Stimulated activated naive CD8-positive, alpha-beta T cell treated with anti-CD3 and anti-CD28 coated beads, Interleukin-15, Interleukin-2, amounts not matched to agents 100 U/mL and 50 U/mL, for 24 hours (primary cell): ENCODE measurements at places on chromosomes 3 and 15.

DNA sequence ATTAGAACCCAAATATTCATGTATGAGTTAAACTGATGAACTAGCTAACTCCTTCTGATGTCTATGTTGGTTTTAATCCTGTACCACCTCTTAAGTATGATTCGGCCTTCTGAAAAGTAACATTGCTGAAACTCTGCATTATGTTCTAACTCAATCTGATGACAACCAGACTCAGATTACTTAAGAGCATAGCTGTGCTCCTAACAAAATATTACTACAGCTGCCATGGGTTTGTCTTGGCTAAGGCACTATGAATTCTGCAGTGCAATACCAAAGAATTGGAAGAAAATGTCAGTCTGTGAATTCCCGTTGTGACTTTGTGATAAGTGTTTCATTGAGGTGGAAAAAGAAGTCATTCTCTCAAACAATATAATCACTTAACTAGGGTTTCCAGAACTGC, 224.4 kb downstream of the ZMAT3 start:
- no peak for DNase-seq

DNA sequence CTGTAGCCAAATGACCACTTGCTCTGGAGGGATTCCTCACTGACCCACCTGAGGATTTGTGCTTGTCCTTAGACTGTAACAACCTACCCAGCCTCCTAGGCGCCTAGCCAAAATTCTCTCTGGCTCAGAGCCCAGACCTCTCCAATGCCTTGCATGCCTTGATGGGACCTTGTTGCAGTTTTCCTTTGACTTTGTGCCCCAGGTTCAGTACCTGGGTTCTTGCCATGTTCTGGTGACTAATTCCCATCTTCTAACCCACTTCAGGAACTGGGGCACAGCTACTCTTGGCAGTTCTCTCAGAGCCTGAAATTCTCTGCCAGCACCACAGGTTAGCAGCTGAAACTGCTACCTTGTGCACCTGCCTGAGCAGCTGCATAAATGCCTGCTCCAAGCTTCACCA, 27.0 kb upstream of the UBE3A start:
- DNase-seq: no peak

DNA sequence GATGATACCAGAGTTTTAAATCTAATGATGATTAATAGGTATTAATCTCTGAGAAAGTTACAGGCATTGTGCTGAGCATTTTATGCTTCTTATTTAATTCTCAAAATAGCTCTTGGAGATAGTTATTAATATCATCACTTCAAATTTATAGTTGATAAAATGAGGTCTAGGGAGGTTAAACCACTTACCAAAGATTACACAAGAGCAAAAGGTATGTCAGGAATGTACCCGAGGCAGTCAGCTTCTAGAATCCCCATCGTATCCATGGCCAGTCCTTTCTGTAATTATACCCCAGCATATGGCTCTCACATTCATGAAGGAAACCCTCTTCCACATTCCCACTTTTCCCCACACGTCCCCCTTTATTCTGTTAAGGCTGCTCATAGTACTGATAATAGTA, 421.3 kb downstream of the PYDC2 start:
- DNase-seq: no peak

DNA sequence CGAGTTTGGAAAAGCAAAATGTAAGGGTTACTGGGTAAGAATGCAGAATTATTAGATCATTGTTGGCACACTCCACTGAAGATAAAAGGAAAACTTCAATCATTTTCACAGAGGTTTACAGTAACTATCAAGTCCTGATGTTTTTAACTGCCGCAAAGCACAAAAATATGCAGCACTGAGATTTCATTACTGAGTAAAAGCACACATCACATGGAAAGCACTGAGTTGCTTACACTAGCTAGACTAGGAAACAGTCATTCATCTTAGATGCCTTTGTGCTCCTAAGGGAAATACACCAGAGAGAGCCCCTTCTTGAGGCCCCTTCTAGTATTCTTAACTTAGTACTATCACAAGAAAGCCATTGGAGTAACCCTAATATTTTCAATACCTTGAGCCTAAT, 11.8 kb upstream of the P2RY1 start:
- DNase-seq: no peak

DNA sequence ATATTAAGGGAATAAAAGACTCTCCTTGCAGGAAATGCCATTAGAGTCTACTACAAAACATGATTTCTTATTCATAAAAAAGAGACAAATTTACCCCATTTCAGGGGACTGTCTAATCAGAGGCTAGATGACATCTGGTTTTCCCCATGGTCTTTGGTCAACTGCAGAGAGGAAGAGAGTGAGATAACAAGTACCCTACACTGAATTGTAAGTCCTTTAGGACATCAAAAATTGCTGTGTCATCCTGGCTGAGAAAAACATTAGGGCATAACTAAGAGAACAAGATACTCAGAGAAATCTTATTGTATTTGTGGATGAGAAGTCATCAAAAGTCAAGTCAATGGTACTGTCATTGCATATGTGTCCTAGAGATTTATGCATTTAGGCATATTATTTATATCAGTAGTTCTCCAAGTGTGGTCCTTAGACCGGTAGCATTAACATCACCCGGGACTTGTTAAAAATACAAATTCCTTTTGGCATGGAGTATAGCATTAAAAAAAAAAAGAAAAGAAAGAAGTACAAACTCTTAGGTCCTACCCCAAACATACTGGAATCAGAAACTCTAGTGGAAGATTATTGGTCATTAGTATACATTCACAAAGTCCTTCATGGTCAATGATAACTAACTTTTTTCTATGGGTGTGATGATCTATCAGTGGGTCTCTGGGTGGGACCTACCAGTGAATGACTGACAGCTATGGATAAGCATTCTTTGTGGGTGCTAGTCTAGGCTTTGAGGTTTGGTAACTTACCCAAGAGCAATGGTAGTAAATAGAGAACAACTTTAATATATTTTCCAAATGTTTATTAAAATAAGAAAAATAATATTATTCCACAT, 29.0 kb upstream of the TBC1D5 start:
- no peak for DNase-seq

GRCh38 chr3:87052499-87053260, 61.7 kb upstream of the VGLL3 start:
- DNase-seq: no peak

- no peak for DNase-seq
These were observed 29.1 kb upstream of the POLG start for GRCh38 chr15:89363770-89364169.

DNA sequence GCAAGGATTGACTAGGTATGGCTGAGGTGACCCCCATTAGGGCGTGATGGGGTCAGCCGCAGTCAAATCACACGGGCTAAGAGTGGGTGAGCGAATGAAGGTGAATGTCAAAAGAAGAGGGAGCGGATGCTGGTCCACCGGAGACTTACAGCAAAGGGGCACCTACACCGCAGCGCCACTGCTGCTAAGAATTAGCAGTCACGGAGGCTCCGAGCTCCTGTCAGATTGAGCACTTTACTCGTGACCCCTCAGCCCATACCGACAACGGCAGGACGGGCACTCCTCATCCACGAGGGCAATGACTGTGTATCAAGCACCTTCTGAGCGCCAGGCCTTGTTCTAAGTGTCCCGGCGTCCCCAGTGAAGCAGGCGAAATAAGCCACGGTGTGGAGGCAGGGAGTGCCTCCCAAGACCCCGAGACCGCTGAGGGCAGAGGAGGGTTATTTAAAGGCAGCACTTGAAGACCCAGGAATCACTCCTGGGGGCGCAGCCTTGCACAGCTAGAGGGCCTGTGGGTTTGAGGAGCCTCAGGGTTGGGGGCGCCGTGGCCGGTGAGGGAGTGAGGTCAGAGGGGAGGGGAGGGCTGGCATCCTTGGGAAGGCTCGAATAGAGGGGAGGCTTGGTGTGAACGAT, 61.6 kb upstream of the GATA2 start:
- DNase-seq: no peak

DNA sequence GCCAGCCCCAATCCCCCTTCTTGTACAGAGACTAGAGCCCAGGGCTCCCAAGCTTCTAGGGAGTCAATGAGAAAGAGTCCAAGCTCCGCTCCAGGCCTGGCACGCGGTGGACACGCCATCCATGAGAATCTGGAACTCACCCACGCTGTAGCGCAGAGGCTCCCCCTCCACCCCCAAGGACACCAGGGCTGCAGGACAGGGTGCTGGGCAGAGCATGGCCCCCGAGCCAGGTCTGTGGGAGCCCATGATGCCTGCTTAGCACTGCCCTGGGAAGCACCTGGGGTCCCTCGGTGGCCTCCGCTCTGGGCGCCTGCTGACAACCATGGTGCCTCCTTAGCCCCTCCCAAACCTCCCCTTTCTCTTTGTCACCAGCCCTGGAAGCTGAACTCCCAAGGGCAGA, 28.5 kb downstream of the ACSBG1 start:
- no peak for DNase-seq

- DNase-seq: no peak
These were observed 828.1 kb downstream of the MCTP2 start for GRCh38 chr15:95059346-95059905.

- no peak for DNase-seq
These were observed 107.6 kb upstream of the ZBTB20 start for GRCh38 chr3:115254492-115255196.

DNA sequence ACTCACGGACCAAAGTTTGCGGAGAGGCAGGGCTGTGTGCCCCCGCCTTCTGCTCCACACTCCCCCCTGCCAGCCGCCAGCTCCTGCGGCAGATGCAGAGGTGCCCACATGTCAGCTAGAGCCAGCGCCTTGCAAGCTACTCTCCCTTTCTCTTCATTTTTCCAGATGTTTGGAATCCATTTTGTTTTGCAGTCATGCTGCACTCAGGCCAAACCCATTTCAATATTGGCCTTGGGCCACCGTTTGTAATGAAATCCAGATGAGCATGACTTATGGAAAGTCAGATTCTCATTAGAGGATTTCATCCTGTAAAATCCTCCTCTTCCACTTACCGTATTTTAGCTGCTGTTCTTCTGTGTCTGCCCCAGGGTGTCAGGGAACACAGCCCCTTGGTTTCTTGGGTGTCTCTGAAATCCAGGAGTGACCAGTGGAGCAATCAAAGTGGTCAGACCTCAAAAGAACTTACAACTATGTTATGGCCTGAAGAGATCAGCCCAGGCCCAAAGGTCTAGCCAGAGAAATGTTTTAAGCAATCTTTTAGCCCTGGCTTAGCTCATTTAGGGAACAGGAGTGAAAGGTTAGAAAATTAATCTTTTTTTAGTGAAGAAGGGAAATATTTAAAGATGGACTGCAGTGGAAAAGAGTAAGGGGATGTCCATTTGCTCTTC, 65.8 kb downstream of the AAGAB start:
- DNase-seq: no peak

DNA sequence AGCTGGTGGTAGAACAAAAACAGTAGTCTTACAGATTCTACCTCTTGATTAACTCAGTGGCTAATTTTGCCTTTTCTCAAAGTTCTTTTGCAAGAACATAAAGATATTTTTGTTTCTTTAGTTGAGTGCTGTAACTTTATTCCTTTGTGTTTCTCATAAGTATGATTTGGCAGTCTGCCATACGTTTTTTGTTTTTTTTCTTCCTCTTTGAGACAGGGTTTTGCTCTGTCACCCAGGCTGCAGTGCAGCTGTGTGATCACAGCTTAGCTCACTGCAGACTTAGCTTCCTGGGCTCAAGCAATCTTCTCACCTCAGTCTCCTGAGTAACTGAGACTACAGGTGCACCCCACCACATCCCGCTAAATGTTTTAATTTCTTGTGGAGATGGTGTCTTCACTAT, 22.4 kb downstream of the B3GNT5 start:
- no peak for DNase-seq

DNA sequence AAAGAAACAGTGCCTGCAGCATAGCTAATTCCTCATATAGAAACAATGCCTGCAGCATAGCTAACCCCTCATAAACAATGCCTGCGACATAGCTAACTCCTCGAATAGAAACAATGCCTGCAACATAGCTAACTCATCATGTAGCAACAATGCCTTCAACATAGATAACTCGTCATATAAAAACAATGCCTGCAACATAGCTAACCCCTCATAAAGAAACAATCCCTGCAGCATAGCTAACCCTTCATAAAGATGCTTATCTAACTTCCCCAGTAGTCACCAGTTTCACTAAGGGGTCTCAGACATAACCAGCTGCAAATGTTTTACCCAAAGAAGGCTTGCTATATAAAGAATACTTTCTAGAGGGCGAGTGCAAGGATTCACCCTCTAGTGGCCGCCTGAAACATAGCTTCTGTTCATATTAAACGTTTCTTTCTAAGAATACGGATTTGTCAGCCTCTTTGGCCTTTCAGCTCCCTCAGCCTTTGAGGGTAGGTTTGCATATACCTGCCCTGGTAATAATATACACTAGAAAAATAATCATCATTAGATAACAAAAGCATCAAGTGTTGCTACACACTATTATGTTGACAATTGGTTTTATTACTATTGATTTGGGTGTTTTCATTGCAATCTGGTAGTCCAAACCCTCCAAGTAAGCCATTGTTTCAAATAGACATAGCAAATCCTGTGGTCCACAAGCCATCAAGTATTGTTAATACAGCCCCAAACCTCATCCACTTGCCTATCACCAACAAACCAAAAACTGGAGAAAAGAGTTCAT, 44.4 kb upstream of the FAN1 start:
- DNase-seq: no peak

- no peak for DNase-seq
These were observed 1.4 kb upstream of the WHAMM start for GRCh38 chr15:82807920-82808633.

- DNase-seq: no peak
These were observed 569 bp upstream of the ALDH1A3 start for GRCh38 chr15:100879061-100879463.

DNA sequence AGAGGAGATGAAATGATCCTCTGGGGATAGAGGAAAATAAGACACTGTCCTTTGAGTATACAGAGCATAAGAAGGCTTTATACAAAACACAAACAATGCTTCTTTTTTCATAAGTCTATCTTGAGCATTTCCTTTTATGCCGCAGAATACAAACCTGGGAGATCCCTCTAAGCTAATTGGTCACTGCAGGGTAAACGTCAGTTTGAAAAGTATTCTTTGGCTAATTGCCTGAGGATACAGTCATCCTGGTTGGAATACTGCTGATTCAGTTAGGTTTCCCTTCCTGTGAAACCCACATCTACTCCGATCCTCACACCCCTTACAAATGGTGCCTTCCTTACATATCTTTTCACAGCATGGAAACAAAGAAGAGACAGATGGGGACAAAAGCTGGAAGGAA, 10.6 kb downstream of the WNT5A start:
- no peak for DNase-seq

DNA sequence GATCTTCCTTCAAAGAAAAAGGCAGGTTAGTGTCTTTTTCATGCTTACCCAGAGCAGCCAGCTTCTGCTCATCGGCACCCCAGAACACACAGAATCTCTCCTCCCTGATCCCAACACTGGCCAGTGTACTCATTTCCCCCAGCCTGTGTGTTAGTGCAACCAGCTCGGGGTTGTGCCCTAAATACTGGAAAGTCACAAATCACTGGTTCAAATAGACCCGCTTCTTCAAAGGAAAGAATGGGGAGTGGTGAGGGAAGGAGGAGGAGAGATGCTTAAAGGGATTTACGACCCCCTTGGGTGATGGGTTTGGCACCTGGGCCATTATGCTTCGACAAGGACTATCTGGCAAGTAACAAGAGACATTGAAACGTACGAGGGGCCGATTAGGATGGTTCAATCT, 114.0 kb downstream of the FOXB1 start:
- DNase-seq: no peak
